ENCODE measurements at places on chromosomes 7 and 10.

DNA sequence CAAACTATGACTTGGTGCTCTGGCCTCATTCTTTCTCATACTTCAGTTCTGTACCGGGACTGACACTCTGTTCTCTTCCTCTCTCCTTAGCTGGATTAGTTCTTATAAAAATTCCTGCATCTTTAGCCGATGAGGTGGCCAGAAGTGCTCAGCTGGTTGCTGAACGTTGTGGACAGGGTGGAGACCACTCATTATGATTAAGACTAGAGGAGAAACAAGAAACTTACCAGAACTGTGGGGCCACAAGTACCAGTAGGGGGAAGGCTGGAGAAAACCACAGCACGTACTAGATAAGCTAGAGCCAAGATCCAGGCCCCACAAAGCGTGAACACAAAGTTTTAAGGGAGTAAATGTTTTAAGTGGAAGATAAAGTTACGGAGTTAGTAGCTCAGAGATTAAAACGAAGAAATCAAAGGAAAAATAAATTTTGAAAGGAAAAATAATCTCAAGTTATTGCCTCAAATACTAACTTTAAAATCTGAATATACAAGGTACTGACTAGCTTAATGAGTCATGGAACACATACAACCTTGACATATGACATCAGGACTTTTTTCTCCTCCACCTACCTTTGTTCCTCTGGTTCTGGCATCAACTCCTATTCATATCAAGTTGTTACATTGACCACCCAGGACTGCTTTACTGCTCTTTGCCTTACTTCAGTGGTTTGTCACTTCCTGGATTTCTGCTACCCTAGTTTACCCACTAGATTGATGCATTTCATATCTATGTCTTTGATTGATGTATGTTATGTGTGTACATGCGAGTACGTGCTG lies 469.0 kb downstream of the TFEC start:
- DNase-seq = no peak

DNA sequence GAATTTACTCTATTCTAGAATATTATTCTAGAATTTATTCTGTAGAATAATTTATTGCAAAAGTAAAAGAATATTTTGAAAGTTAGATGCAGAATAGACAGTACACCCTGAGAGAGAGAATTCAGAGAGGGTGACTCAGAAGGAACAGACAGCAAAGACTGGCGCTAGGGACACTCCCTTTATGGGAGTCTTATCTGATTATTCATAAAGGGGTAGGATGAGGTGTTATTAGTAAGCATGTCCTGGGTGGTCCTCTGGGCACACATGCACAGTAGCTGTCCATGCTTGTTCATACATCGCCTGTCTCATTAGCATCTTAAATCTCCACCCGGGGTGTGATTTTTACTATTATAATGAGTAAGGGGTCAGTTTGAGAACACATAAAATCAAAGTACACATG lies 100.1 kb downstream of the XPNPEP1 start:
- DNase-seq = no peak

- no peak for DNase-seq
Observed at GRCh38 chr10:14810969-14811953, 26.6 kb downstream of the CDNF start.

DNA sequence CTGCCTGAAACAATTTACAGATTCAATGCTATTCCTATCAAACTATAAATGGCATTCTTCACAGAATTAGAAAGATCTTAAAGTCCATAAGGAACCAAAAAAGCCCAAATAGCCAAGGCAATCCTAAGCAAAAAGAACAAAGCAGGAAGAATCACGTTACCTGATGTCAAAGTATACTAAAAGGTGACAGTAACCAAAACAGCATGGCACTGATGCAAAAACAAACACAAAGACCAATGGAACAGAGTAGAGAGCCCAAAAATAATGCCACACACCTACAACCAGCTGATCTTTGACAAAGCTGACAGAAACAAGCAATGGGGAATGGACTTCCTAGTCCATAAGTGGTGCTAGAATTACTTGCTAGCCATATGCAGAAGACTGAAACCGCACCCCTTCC lies 166.0 kb downstream of the KMT2E start:
- no peak for DNase-seq

DNA sequence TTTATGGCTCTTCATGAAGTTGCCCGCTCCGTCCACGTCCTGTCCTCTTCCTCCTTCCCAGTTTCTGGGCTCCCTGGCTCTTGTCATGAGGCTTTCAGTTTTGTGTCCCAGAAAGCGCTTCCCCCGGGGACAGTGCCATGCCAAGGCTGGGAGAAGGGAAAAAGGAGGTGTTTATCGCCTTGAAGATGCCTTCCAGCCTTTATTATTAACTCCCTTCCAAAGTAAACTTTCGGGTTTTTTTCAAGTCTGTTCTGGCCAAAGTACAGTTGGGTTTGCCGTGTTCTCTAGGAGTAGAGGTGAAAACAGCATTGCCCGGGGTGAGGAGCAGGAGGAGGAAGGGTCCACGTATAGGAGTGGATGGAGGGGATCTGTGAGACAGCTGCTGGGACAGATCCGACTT lies 117.2 kb downstream of the CUX1 start:
- no peak for DNase-seq

- no peak for DNase-seq
Observed at GRCh38 chr10:68106656-68107055, 2.6 kb upstream of the MYPN start.

DNA sequence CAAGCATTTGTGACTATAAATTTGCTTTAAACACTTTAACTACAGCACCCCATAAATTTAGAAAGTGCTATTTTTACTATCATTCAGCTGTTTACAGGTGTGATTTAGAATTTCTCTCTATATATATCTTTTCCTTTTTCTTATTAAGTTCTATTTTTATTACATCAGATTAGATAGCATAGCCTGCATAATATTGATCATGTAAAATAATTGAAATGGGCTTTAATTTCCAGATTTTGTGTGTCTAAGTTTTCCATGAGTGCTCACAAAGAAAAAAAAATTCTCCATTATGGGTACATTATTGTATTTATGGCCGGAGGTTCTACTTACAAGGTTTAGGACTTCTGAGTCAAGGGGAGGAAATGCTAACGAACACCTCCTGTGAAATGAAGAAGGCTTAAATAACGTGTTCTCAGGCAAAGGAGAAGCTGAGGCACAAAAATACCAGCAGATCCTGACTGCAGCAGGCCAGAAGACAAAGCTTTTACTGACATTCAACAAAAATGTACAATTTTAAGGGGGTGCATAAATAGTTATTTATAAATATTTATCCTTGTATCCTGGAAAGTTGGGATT lies 114.2 kb downstream of the RNF133 start:
- no peak for DNase-seq

GRCh38 chr7:25025218-25025671 lies 45.3 kb upstream of the OSBPL3 start:
- DNase-seq = no peak

- no peak for DNase-seq
Observed at GRCh38 chr10:58867683-58868082, 308.8 kb upstream of the PHYHIPL start.

DNA sequence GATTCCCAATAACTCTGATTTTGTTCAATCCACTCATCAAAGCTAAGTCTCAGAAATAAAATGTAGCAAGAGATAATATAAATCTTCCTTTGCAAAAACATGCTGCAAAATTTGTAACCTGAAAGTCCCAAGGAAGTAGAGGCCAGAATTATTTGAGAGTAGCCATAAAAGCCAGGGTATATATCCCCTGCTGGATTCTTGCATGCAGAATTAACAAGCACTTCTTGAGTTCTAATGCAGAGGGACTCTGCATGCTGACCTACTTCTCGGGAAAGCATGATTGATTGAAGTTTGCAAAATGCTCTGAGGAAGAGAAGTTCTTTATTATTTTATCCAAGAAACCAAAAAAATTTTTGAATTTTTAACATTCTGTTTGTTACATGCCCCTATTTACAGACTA lies 121.6 kb downstream of the THSD7A start:
- DNase-seq = no peak

GRCh38 chr7:45686441-45687184 lies 112.4 kb downstream of the ADCY1 start:
- DNase-seq = no peak

DNA sequence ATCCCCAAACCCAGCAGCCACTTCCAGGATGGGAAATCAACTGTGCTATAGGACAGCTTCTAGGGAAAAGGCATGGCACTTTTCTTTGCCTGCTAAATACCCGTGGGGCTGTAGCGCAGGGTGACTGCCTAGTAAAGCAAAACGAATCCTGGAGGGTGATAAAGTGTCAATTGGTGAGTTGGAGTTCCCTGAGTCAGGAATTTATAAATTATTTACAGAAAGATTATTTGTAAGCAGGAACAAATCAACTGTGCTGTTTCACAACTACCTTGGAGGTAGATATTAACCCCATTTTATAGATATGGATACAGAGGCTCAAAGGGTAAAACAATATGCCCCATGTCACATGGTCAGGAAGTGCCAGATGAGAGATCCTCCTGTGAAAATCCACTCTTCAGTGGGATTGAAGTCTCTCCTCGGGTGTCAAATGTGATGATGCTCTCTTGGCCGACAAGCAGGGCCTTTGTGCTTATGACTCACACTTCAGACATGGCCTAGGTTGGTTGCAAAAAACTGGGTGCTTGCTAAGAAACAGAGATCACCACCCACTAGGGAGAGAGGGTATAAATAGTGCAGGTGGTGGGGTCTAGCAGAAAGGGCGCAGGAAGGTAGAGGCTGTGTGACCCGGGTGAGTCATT lies 383.2 kb upstream of the ZMIZ1 start:
- no peak for DNase-seq

DNA sequence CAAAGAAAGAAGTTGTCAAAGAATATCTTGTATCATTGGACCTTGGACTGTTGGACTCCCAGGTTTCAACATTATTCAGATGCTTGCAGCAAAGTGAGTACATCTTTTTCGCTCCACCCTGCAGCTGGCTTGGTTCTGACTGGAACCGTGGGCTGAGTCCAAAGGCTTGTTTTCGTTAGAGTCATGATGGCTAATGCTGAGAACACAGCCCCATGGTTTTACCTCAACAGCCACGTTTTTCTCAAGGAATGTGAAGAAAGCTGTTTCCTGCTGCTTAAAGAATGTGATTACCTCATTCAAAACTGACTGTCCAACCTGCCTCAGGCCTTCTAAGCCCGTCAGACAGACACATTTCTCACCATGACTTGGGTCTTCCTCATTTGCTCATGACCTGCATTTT lies 69.5 kb downstream of the STEAP1B start:
- DNase-seq = no peak

GRCh38 chr7:29281782-29282541 lies 87.4 kb downstream of the CHN2 start:
- DNase-seq = no peak

GRCh38 chr7:141706239-141707064 lies 1.7 kb upstream of the WEE2 start:
- no peak for DNase-seq
